Forelimb muscle (tissue), 1 donor: ENCODE measurements at places on chromosomes 3 and 15.

DNA sequence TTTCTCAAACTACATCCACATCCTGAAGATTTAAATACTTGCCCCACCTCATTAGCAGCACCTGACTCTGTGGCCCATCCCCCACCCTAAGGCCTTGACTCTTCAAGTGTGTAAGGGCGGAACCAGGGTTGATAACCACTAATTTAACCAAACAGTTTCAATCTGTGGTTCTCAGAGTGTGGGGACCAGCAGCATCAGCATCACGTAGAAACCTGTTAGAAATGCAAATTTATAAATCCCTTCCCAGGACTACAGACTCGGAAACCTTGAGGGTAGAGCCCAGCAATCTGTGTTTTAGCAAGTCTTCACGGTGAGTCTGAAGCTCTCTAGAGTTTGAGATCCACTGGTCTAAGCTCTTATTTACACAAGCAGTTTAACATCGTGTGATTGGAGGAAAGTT is 12.4 kb downstream of the GNB4 start:
- DNase-seq, result no peak

DNA sequence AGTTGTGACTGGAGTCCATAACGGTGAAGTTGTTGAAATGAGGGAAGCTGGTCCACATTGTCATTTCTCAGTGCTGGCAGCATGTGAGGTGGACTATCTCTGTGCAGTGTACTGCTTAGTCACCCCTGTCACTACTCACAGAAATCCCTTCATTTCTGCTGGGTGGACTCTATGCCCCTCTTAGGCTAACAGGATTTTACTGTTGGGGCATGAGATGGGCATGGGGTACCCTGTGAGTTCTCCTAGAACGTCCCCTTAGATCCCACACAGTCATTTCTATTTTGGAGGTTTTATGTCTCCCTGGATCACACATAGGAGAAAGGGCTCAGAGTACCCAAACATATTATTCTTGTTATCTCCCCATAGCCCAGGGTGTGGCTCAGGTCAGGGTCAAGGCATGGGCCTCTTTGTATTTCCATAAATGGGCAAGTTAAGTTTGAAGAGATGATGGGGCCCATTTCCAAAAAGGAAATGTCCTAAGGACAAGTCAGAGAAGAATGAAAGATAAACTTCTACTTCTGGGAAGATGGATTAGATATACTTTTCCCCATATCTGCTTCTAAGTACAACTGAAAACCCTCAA is 15.2 kb downstream of the P2RY1 start:
- DNase-seq, result no peak

DNA sequence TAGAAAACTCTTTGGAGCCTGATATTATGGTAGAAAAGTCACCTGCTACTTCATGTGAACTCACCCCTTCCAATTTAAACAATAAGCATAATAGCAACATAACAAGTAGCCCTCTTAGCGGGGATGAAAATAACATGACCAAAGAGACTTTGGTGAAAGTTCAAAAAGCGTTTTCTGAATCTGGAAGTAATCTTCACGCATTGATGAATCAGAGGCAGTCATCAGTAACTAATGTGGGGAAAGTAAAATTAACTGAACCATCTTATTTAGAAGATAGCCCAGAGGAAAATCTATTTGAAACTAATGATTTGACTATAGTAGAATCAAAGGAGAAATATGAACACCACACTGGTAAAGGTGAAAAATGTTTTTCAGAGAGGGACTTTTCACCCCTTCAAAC is 5.1 kb upstream of the SCG5 start:
- no peak for DNase-seq

GRCh38 chr3:46409739-46410489 is 2.9 kb downstream of the CCRL2 start:
- no peak for DNase-seq

DNA sequence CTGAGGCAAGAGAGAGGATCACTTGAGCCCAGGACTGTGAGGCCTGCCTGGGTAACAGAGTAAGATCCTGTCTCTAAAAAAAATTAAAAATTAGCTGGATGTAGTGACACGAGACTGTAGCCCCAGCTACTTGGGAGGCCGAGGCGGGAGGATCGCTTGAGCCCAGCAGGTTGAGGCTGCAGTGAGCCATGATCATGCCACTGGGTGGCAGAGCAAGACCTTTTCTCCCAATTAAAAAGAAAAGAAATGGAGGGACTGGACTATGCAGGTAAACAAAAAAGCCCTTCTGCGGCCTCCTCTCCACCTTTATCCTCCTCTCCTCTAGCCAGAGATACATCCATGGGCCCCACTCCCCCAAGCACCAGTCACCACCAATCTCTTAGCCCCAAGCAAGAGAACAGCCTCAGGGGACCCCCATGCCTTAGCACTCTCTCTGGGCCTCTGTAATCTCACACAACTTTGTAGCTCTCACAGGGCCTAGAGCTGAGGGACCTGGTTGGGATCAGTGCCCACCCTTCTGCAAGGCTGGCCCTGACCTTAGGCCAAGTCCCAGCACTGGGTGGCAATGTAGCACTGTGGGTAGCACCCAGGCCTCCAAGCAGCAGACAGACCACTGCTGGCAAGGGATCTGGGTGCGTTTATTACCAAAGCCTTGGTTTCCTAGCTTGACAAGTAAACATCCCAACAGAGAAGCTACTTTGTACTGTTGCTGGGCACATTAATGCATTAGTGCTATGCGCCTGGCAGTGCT is 43.4 kb downstream of the FAM174B start:
- no peak for DNase-seq

- no peak for DNase-seq
Observed at GRCh38 chr15:40439960-40440742, 602 bp upstream of the BAHD1 start.

DNA sequence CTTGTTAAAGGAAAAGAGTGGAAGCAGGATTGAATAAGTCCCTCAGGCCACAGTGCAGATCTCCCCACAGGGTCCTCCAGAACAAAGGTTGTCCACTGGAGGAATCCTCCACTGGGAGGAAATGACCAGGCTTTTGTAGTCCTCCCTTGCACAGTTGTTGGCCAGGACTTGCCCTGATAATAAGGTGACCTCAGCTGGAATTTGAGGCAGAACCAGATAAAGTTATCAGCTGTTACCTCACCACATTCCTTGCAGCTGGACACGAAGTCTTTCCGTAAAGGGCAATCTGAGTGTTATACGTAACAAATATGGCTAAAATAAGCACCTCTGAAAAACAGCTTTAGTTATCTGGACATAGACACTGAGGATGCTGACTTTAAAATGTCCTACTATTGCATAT is 83.5 kb upstream of the NAALADL2 start:
- no peak for DNase-seq

GRCh38 chr3:46649436-46649835 is 37.1 kb downstream of the FAM240A start:
- DNase-seq, result no peak

GRCh38 chr15:42933886-42934667 is 13.5 kb upstream of the TTBK2 start:
- no peak for DNase-seq

DNA sequence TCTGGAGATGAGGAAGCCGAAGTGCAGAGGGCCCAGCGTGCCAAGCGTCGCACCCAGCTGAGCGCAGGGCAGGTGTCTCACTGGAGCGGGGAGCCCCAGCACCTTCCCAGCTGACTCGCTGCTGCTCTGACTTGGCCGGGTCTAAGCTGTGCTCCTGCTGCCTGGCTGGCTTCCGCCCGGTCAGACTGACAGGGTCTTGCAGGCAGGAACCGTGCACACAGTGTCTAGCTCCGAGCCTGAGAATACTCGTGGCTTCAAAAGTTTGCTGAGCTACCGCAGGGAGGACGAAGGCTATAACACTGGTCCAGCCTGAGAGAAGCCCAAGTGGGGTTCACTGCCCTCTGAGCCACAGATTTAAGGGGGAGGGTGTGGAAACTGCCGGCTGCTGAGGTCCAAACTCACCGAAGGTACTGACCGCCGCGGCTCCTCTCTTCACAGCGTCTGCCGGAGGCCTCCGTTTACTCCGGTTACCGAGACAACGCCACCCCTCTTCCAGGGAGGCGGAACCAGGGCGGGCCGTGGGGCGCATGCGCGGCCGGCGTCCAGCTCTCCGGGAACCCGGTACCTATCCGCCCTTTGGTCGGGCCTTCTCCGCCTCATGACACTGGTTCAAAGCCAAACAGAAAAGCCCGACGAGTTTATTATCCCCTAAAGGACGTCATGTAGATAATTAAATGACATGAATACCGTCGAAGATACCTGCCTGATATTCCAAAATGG is at the start of gene CFAP44:
Gene CFAP44 (minus strand): TSS at position 443 of the 720 bp plus-strand sequence. CDS start 7,829 bp downstream, outside the sequence.
- peak; percentile 41 for DNase-seq

DNA sequence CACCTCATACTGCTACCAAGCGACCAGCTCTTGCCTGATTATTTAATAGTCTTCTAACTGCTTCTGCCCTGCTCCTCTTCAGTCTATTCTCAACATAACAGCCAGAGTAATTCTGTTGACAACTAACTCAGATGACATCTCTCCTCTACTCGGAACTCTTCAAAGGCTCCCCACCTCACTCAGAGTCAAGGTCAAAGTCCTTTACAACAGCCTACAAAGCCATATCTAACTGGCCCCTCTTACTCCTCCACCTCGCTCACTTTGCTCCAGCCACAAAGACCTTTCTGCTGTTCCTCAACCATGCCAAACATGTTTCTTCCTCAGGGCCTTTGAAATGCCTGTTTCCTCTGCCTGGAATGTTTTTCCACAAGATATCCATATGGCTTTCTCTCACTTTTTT is 43.6 kb downstream of the PIK3R4 start:
- no peak for DNase-seq

DNA sequence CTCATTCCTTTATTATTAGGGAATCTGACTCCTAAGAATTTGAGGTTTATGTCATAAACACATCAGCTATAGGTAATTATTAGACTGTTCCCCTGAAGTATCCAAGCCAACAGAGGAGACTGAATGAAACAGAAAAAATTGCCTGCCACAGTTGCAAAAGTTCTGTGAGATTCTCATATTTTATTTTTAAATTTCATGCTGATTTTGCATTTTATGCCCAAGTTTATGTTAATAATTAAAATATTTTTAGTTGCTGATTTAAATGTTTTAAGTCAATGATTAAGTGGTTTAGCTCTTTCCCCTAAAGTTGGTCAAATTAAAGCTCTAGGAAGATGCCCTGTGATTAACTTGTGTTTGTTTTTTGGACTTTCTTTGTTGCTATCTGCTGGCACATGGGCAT is 10.2 kb downstream of the SENP8 start:
- no peak for DNase-seq

GRCh38 chr3:146326875-146327543 is 76.1 kb upstream of the PLSCR4 start:
- DNase-seq, result peak; percentile 53

DNA sequence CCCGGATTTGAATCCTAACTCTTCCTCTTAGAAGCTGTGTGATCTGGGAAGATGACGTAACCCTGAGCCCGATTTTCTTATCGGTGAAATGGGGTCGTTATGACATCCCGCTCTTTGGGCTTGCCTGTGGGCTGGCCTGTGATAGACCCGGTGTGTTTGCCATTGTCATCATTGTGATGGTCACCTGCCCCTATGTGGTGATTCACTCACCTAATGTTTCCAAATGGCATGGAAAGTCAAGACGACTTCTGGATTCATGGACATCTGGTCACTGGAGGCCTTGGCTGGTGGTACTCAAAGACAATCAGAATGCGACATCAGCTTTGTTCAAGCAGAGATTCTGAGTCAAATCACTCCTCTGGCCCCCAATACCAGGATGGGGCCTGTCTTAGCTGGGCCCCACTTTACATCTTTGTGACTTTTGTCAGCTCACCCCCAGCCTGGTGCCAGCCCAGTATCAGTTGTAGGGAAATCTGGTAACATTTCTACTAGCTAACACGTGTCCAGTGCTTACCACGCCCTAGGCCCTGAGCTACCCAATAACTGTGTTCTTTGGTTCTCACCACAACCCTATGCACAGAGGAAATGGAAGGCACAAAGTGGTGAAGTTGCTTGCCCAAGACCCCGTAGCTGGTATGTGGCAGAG is 2.8 kb downstream of the TMEM43 start:
- DNase-seq, result no peak

DNA sequence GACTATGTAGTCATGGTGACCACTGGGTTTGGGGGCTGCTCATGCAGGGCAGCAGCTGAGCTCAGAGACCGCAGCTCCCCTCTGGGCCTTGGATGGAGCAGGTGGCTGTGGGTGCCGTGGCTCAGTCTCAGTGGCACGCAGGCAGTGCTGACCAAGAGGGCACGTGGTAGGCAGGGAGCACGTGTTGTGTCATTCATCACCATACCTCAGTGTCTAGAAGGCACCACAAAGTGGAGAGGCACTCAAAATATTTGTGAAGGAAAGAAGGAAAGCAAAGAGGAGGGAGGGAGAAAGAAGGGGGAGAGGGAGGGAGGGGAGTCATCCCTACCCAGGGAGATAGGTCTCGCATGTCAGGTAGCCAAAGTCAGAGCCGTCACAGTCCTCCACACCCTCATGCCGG is 26.1 kb downstream of the EAF1 start:
- DNase-seq, result no peak

- no peak for DNase-seq
Observed at GRCh38 chr3:71645140-71645539, 61.6 kb upstream of the FOXP1 start.

- no peak for DNase-seq
Observed at GRCh38 chr3:125351814-125352456, 23.2 kb downstream of the ZNF148 start.

GRCh38 chr3:135238236-135238830 is 443.3 kb downstream of the EPHB1 start:
- DNase-seq, result no peak

DNA sequence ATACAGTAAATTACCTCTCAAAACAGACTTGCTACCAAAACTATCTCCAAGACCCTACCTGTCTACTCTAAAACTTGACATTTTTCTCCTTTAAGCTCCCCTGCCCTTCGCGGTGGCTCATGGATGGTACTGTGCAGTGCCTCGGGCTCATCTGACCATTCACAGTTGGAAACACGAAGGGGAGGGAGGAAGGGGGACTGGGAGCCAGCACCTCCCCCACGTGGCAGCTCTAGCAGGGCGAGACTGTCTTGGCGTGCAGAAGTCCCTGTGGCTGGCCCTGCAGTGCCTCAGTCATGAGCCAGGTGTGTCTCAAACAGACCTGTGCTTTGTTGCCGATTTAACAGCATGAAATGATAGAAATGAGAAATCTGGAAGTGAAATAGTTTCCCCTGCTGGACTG is 372.0 kb downstream of the GABRG3 start:
- no peak for DNase-seq

- no peak for DNase-seq
Observed at GRCh38 chr3:31892916-31893573, 88.0 kb downstream of the OSBPL10 start.

GRCh38 chr15:79265987-79266579 is 16.4 kb upstream of the ANKRD34C start:
- no peak for DNase-seq
